ENCODE measurements at places on chromosomes 12 and 14.

GRCh38 chr12:45988264-45988663 is 2.1 kb downstream of the SCAF11 start:
- no peak overlapping the region for H3K27ac ChIP-seq
- H3K4me1 ChIP-seq: peaks cover 55% of the 10 kb centered on the region
- H3K4me3 ChIP-seq: peak overlapping the region; percentile 99
- DNase-seq: no peak
- H3K36me3 ChIP-seq: no peaks in the 10 kb centered on the region
- H3K27me3 ChIP-seq: no peaks in the 10 kb centered on the region

DNA sequence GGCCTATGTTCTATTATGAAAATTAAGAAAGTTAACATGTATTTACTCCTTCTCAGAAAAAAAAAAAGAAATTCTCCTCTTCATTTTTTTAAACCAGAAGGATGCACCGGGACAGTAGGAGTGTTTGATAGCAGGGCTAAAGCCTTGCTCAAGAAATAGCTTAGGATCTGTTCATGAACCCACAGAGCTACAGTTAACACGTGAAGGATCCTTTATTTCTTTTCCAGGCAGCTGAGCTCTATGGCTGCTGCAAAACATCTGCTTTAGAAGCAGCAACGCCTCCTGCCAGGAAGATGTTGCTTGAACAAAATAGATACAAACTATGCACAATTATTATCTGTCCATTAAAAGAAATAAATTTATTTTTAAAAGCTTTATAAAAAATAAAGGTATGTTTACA is 254.8 kb downstream of the PRKD1 start:
- no peaks in the 10 kb centered on the region for H3K36me3 ChIP-seq
- no peak overlapping the region for H3K4me3 ChIP-seq
- no peak for DNase-seq
- H3K27me3 ChIP-seq: no peaks in the 10 kb centered on the region

- no peak for DNase-seq
- H3K36me3 ChIP-seq: no peaks in the 10 kb centered on the region
- H3K4me1 ChIP-seq: no peaks in the 10 kb centered on the region
- no peaks in the 10 kb centered on the region for H3K27me3 ChIP-seq
- H3K27ac ChIP-seq: no peak overlapping the region
- no peak overlapping the region for H3K4me3 ChIP-seq
Measured at GRCh38 chr14:57189070-57189469, 79.6 kb downstream of the EXOC5 start.

GRCh38 chr12:1776170-1776921 is 44.0 kb upstream of the LRTM2 start:
- H3K27me3 ChIP-seq: no peaks in the 10 kb centered on the region
- no peak for DNase-seq
- H3K4me3 ChIP-seq: no peak overlapping the region

- H3K36me3 ChIP-seq: no peaks in the 10 kb centered on the region
- H3K27ac ChIP-seq: no peak overlapping the region
- H3K27me3 ChIP-seq: peaks cover 11% of the 10 kb centered on the region
Measured at GRCh38 chr14:54226103-54226502, 170.7 kb upstream of the CDKN3 start.

DNA sequence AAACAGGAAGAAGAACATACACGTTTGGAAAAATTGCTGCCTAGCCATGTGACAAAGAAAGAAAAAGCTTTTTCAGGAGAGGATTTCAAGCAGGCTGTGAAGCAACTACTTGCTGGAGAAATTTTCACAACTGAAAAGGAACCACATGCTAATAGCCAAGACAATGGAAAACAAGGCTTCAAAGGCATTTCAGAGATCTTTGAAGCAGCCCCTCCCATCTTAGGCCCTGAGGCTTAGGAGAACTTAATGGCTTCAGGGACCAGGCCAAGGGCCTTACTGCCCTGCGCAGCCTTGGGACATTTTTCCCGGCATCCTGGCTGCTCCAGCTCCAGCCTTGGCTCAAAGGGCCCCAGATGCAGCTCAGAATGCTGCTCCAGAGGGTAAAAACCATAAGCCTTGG is 255.9 kb upstream of the ARID2 start:
- H3K27me3 ChIP-seq: no peaks in the 10 kb centered on the region
- H3K36me3 ChIP-seq: no peaks in the 10 kb centered on the region
- no peak overlapping the region for H3K27ac ChIP-seq
- DNase-seq: no peak

Measured in suprapubic skin (tissue), 4 donors.